ENCODE measurements at places on chromosomes 1 and 21. TPM values are rescaled to one million over a fixed set of nuclear protein-coding genes. Genes with fewer than 3 reads are reported as not detected.

The PSEN2 gene
- polyA plus RNA-seq = 13.9 TPM

The SPATC1L gene
- 4.5 TPM for polyA plus RNA-seq

The FAM43B gene
- 0.02 TPM for polyA plus RNA-seq

The IVNS1ABP gene
- 168 TPM for polyA plus RNA-seq

The NBPF4 gene
- polyA plus RNA-seq = not detected

The SLC25A34 gene
- 0.28 TPM for polyA plus RNA-seq
